ENCODE measurements at places on chromosomes 2 and 18. TPM values are rescaled to one million over a fixed set of nuclear protein-coding genes. Genes with fewer than 3 reads are reported as not detected.

DNA sequence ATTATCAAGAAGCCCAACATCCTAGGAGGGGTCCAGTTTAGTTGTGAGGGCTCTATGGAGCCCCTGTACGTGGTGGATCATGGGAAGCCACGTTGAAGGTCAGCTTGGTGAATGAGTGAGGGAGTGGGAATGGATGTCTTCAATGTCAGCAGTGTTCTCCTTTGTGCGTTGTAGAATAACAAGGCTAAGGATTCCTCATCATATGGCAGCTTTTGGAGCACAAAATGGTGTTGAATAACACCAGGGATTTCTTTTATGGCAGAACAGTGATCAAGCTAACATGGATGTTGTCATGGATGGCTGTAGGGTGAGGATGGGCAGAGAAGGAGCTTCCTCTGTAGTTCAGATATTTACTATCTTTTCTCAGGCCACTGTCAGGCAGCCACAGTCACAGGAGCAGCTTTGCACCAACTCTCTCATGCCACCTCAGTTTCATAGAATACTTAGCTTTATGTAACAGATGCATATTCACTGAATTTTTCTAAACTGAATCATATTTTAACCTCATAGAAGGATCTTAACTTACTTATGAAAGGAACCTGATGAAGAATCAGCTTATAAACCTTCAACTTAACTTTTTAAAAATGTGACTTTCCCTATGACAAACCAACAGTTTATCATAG is 284.5 kb upstream of the EPAS1 start:
- DNase-seq, result no peak

Gene GKN2
- total RNA-seq, result not detected

GRCh38 chr2:27147935-27148334 is 869 bp upstream of the TCF23 start:
- no peak for DNase-seq

Gene IL1B
- total RNA-seq, result 2.5 TPM

GRCh38 chr2:221203856-221204255 is 368.2 kb downstream of the EPHA4 start:
- no peak for DNase-seq
